ENCODE measurements at places on chromosomes 11 and 22.

DNA sequence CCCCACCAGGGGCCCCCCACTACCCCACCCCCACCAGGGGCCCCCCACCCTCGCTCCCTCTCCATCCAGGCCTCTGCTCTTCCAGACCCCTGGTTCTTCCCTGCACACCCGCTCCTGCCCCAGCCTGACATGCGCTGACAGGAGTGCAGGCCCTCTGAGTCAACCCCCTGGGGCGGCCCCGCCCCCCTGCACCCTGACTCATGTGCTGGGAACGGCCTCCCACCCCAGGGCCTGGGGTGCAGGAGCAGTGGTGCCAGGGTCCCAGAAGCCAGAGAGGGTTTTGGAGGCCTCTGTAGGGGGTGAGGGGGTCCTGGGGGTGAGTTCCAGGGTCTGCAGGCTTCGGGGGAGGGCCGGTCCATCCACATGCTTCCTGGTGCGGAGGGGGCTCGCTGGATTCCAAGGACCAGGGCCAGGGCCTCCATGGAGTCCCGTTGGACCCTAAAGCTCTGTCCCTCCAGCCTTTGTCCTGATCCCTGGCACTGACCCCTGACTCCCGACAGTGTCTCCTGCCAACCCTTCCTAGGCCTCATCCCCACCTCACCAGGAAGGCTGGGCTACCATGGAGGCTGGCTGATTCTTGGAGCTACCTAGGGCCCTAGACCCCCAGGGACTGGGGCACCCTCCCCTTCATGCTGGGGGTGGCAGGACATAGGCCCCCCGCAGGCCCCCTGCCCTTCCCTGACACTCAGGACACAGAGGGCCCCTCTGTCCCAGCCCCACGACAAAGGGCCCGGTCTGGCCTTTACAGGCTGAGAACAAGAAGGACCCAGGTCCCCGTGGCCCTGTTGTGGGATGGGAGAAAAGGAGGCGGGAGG is 583 bp upstream of the PKP3 start:
- DNase-seq: no peak

DNA sequence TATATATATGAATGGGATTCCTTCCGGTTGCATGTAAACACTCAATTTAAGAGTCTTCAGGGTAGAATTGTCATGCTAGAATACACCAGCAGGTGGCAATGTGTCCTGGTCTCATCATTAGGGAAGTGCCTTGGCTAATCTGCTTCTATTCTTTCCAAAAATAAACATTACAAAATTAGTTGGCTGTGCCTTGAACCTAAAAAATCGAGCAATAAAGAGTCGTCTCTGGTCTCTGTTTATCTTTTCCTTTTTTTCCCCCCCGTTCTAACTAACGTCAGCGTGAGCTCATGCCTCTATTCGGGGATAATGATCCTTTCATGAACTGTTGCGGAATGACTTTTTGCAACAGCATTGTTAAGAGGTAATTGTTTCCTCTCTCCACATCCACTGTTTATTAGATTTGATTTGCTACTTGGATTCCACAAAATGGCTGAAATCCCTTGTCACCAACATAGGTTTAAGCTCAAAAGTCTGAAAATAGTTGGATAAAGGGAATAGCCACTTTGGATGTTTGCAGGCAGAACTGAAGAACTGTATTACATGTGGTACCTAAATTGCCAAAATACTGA is 1.2 kb upstream of the ARHGEF12 start:
- DNase-seq: no peak

DNA sequence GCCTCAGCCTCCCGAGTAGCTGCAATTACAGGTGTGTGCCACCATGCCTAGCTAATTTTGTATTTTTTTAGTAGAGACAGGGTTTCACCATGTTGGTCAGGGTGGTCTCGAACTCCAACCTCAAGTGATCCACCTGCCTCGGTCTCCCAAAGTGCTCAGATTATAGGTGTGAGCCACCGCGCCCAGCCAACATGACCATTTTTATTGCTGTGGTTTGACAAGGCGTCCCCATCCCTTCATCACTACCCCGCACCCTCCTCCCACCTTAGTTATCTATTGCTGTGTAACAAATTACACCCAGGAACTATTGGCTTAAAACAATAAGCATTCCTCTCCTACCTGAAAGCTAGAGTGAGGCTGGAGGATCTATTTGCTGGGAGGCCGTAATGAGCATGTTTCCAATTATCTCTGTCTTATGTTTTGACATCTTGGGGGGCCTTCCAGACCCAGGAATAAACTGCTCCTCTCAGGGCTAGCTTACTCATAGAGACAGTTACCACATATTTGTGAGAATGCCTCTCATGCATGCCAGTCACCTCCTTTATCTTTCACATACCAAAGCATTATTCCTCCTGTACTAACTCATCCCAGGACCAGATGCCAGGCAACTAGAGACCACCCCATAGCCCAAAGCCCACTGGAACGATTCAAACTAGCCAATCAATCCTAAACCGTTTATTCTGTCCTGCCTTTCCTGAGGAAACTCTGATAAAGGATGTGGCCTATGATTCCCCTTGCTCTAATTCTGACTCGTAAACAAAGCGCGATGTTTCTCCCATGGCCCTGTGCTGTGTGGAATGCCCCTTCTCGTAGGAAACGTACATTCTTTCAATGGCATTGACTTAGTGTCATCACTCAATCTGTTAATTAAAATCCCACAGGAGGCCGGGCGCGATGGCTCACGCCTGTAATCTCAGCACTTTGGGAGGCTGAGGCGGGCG is 19.4 kb downstream of the SNU13 start:
- DNase-seq: no peak

- DNase-seq: no peak
Measured at GRCh38 chr11:79369055-79369454, 71.8 kb downstream of the TENM4 start.

DNA sequence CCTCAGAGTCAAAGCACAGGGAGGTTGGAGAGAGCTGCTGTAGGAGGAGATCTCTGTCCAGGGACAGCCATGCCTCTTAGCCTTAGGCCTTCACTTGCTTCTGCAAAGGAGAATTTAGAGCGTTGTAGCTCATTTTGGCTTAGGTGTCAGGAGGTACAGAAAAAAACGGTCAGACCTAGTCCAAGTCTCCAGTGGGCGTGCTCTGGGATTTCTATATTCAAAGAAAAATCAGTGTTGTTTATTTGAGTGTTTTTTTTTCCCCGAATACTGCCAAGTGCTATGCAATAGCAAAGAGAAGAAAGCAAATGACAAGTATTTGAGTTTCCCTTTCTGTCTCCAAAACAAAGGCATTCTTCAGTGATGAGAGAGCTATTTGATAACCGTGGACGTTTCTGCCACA is 22.7 kb upstream of the OPCML start:
- DNase-seq: no peak

GRCh38 chr11:60504219-60504905 is 10.8 kb upstream of the MS4A13 start:
- no peak for DNase-seq

- DNase-seq: no peak
Measured at GRCh38 chr11:106854429-106854828, 163.8 kb downstream of the GUCY1A2 start.

DNA sequence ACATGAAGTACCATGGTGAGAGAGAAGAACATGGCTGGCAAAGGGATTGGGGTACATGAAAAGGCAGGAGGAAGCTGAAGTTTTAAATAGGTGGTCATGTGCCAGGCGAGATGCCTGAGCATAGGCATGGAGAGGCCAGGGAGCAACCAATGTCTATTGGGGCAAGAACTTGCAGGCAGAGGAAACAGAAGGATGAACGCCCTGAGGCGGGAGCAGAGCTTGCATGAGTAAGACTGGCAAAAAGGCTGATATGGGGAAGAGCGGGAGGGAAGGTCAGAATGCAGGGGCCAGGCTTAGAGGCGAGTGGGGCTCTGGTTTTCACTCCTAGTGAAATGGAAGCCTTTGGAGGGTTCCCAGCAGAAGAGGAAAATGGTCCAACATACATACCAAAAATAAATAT is 52.5 kb upstream of the VSTM5 start:
- no peak for DNase-seq

DNA sequence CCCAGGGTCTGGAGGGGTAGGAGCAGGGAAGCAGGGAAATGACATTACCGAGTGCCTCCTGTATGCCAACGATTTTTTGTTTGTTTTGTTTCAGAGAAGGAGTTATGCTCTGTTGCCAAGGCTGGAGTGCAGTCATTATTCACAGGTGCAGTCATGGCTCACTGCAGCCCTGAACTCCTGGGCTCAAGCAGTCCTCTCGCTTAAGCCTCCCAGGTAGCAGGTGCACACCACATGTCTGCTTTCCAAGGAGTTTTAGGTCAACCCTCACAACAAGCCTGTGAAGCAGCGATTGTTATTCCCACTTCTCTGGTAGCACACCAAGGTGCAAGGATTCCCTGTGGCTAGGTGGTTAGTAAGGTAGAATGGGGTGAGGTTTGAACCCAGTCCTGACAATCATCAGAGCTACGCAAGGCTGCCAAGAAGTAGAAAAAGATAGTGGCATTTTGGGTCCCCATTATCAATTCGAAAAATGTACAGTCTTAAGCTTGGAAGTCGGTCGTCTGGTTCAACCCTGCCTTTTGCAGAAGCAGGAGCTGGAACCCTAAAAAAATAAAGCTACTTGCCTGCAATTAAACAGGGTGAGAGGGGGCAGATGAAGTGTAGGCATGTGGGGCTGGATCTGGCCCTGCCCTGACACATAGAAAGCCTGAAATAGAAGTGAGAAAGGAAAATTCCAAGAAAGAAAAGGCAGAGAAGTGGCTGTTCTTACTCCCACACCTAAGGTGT is 9.1 kb downstream of the UCP3 start:
- DNase-seq: no peak

DNA sequence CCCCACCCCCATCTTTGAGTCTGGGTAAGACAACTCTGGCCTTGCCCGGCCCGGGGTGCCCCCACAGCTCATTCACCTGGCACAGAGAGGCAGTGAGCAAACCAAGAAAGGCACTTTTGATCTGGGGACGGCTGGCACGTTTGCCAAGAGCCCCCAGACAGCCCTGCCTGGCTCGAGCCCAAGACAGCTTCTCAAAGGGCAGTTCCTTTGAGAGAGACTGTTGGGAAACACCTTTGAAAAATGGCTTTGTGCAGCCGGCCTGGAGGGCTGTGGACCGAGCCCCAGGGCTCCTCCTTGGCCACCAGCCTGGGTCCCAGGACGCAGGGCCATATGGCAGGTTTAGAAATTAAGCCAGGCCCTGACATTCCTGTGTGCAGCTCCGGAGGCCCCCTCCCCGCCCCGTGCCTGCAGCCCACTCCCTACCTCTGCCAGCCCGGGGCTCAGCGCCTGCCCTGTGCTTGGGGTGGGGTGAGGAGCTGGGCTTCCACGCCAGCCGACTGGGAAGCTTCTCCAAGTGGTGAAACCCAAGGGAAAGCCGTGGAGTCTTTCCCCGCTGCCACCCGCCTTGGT is 50.2 kb upstream of the SMIM38 start:
- DNase-seq: no peak

- no peak for DNase-seq
Measured at GRCh38 chr22:31857247-31857646, 87.1 kb upstream of the YWHAH start.

- DNase-seq: no peak
Measured at GRCh38 chr22:36340621-36341020, 47.1 kb downstream of the MYH9 start.

GRCh38 chr11:65246506-65246905 is 15.3 kb upstream of the POLA2 start:
- DNase-seq: no peak

GRCh38 chr11:93686226-93686625 is 24.7 kb downstream of the CEP295 start:
- no peak for DNase-seq

- no peak for DNase-seq
Measured at GRCh38 chr11:102237096-102237735, 80.1 kb upstream of the BIRC3 start.

DNA sequence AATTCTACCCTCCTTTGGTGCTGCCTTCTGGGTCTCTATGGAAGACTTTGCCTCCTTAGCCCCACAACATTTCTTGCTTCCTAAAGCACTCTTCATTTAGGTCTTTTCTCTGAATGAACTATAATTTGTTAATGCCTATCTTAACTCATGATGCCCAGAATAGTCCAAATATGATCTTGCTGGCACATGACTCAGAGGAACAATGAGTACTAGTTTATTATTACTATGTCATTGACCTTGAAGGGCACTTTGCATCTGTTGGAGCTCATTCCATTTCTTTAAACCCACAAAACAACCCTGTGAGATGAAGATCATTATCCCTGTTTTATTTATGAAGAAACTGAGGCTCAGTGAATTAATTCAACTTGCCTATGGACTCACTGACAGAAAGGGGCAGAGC is 320.2 kb upstream of the PLET1 start:
- DNase-seq: no peak

GRCh38 chr11:117946156-117946841 is 17.1 kb upstream of the TMPRSS13 start:
- no peak for DNase-seq

DNA sequence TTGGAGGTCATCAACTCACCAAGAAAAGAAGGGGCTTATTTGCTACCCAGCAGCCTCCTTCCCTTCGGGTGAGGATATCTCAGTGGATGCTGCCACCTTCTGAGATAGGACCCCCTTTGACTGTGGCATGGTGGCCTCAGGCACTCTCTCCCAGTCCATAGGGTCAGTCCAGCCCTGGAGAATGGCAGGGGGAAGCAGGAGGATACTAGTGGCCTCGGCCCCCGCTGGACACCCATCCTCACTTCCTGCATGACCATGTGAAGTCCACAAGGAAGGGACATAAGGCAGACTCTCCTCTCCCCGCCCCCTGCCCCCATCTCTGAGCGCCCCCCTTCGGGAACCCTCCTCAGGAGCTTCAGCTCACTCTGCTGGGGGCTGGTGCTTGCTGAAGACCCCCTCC is 24.4 kb downstream of the TPBGL start:
- DNase-seq: no peak

GRCh38 chr11:92495107-92495793 is 270.6 kb downstream of the FAT3 start:
- DNase-seq: no peak

DNA sequence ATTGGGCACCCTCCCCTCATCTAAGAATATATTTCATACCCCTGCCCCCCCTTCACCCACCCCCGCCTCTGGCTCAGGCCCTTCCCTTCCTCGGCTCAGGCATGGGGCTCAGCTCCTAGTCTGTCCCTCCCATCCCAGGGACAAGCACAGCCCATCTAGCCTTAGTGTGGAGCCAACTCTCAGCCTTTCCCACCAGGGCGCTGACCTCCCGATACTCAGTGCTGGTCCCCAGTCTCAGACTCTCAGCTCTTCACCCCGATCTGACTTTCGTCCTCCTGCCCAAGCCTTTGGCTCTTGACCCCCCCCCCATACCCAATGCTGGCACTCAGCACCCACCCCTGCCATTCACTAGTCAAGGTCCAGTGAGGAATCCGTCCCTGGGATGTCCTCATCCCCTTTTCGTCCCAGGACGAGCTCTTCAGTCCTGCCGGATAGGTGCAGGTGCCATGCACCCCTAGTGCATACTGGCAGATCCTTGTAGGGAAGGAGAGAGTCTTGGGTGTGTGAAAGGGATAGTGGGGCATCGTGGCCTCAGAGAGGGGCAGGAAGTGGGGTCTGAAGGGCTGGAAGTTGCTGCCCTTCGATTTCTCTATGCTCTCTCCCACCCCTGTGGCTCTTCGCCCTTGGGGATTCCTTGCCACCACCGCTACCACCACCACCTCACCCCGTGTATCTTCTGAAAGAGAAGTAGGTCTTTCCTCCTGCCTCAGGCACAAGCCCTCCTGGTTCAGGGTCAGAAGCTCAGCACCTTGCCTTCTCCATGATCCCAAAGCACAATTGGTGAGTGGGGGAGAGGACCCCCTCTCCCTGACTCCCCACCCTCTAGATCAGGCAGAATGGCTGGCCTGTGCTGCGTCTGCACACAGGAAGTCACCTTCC is 2.4 kb downstream of the TPBGL start:
- no peak for DNase-seq

- DNase-seq: no peak
Measured at GRCh38 chr11:2525166-2525861, 80.5 kb downstream of the KCNQ1 start.

- no peak for DNase-seq
Measured at GRCh38 chr22:27799015-27799826, 2.3 kb downstream of the MN1 start.
